ENCODE measurements at places on chromosomes 7 and 10. TPM values are rescaled to one million over a fixed set of nuclear protein-coding genes. Genes with fewer than 3 reads are reported as not detected.

UFSP1 gene
- total RNA-seq, result 4.9 TPM

TUBB8 gene
- 0.12 TPM for total RNA-seq

CLDN12 gene
- 21.3 TPM for total RNA-seq

GLI3 gene
- 0.09 TPM for total RNA-seq

BNIP3 gene
- 42.2 TPM for total RNA-seq

GNG11 gene
- total RNA-seq, result 34.6 TPM

GRM8 gene
- total RNA-seq, result not detected

HTR5A gene
- not detected for total RNA-seq

MRPS24 gene
- total RNA-seq, result 265 TPM

MYO1G gene
- 0.14 TPM for total RNA-seq

FGFR2 gene
- 0.36 TPM for total RNA-seq

CFAP70 gene
- total RNA-seq, result 0.10 TPM

FAM25A gene
- not detected for total RNA-seq

MRLN gene
- total RNA-seq, result not detected

TMEM176A gene
- not detected for total RNA-seq

ARHGAP12 gene
- 22.5 TPM for total RNA-seq

GOLGA7B gene
- 5.0 TPM for total RNA-seq

VSIR gene
- 34.4 TPM for total RNA-seq

ABCC2 gene
- total RNA-seq, result 164 TPM

MCM10 gene
- 22.1 TPM for total RNA-seq

CYP2C9 gene
- total RNA-seq, result 0.14 TPM

CCDC172 gene
- total RNA-seq, result not detected

UCN3 gene
- not detected for total RNA-seq

SEMA3E gene
- total RNA-seq, result 2.9 TPM

LBX1 gene
- total RNA-seq, result not detected

VCL gene
- 148 TPM for total RNA-seq

GHITM gene
- total RNA-seq, result 215 TPM

ZNF394 gene
- 17.5 TPM for total RNA-seq

FGFBP3 gene
- total RNA-seq, result 2.7 TPM

BTBD16 gene
- 0.82 TPM for total RNA-seq

ANKRD1 gene
- 6.5 TPM for total RNA-seq

LRRC17 gene
- not detected for total RNA-seq

ZNF862 gene
- 2.2 TPM for total RNA-seq
